Body of pancreas (tissue), 4 donors: ENCODE measurements at places on chromosomes 6 and 20. TPM values are rescaled to one million over a fixed set of nuclear protein-coding genes. Genes with fewer than 3 reads are reported as not detected.

- no peak for DNase-seq
Measured at GRCh38 chr20:8208226-8208625, 76.2 kb downstream of the PLCB1 start.

- DNase-seq: no peak
Measured at GRCh38 chr6:87501809-87502572, 29.2 kb downstream of the SLC35A1 start.

- peak; percentile 42 for DNase-seq
Measured at GRCh38 chr6:20404641-20405032, 3.0 kb downstream of the E2F3 start.

GRCh38 chr6:36023996-36024795 lies at the start of gene SLC26A8:
Gene SLC26A8 (minus strand): TSS chr6:36024641. CDS start chr6:36019707, 4,934 bp downstream.
- no peak for DNase-seq

Gene LSM14B
- 11.5 TPM for total RNA-seq
